ENCODE measurements at places on chromosomes 16 and 17.

DNA sequence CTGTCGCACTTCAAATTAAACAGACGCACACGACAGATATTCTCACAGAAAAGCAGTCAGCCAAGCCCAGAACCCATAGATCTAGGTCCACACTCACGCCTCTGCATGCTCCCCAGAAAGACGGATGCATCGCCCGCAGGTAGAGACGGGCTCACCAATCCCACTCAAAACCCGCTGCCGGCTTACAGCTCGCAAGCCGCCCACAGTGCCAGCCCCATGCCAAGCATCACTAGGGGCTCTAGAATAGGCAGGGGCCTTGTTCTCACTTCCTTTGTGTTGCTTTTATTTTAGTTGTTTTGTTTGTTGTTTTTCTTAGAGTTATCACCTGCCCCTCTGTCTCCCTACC is 336 bp upstream of the BMERB1 start:
- no peak for DNase-seq

- DNase-seq = no peak
These were observed 535.2 kb upstream of the CDH11 start for GRCh38 chr16:65657071-65657494.

- DNase-seq = peak; percentile 13
These were observed 180.1 kb downstream of the PRKCB start for GRCh38 chr16:24015923-24016322.

DNA sequence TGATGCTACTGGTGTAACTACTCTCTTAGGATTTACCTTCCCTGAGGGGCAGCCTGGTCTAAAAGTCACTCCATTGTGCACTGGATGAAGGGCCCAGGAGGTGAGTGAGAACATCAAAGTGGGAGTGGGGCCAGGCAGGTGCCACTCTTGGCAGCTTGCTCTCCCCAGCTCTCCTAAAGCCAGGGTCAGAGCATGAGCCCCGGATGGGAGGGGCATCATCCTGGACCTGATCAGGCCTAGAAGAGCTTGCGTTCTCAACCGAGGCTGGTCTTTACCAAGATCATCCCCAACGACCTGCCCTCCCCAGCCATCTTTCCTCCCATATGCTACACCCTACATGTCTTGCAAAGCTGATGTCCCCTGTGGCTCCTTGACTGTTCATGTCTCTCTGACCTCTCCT is 87.1 kb downstream of the AIPL1 start:
- no peak for DNase-seq
